NCI-H1417 treated with DMSO at 0.1 percent for 48 hours (cell line): ENCODE measurements at places on chromosomes 13 and 19.

DNA sequence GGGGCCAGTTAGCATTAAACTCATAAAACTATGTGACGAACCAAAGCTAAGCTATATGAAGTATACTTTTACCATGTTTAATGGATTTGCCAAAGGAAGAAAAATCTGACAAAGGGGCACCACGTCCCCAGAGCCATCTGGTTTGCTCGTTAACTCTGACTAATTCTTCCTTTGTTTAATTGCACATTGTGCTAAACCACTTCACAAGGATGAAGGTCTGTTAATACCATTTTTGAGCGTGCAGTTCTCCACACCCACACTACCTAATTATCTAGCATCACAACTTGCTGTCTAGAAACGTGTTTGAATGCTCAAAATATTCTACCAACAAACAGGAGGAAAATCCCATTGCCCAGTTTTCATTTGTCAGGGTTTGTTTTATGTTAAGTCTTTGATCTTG is 74.8 kb downstream of the COL4A1 start:
- DNase-seq = no peak

GRCh38 chr13:97881556-97881955 is 71.9 kb upstream of the IPO5 start:
- DNase-seq = no peak

- DNase-seq = no peak
These were observed 195.6 kb upstream of the DACH1 start for GRCh38 chr13:72062566-72062965.

GRCh38 chr13:77218274-77218673 is 108.6 kb downstream of the MYCBP2 start:
- no peak for DNase-seq

GRCh38 chr19:45395821-45396617 is 8.8 kb downstream of the PPP1R13L start:
- DNase-seq = no peak

DNA sequence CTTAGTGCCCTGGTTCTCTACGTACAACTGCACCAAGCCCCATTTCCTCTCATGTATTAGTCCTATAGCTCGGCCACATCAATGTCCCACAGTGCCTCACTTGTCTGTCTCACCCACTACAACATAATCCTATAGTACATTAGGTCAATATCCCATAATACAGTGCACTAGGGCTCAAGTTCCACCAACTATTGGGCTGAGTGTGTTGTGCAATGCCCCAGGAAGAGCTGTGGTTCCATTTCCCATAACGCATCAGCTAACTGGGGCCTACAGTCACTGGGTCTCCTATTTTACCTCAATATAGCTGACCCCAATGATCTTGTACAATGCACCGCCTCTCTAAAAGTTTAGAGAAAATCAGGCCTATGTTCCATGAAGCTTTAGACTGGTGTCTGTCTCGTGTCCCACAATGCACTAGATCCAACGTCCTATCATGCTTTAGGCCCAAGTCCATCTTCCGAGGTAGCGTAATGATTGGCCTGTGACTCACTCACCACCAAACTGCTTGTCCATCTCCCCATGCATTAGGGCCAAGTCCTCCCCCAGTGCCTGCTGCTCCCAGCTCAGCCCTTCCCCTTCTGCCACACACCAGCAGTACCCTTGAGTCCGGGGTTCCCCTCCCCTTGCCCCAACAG is 21.8 kb downstream of the TSKS start:
- no peak for DNase-seq

GRCh38 chr19:3575260-3575741 is 2.6 kb downstream of the HMG20B start:
- DNase-seq = no peak

DNA sequence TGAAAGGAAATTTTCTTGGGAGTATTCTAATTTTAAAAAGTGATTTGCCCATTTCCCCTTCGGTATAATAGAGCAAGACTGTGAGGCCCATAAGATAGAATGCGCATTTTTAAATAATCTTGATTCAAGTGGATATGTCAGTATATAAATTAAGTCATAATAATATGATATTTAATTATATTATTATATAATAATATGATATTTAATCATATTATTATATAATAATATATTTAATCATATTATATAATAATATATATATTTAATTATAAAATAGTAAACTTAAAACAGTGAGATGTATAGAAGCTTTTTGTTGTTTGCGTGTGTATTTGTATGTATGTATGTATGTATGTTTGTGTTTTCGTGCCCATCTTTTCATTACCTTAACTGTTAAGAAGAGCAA is 682.5 kb downstream of the PCDH9 start:
- DNase-seq = no peak

DNA sequence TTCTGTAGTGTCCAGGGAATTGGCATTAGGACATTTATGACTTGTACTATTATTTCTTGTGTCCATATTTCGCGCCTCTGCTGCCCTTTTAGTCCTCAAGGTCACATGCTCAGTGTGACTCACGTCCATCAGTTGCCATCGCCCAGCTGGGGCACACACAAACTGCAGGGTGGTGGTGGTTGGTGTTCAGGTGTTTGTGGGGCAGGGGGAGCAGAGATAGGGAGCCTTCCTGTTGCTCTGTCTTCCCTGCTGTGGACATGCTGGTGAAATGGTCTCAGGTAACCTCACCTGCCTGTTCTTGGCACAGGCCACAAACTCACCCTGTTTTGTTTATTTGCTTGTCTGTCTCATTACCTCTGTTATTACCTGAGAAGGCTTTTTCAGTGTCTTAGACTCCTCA is 22.4 kb downstream of the PRR12 start:
- DNase-seq = no peak

GRCh38 chr19:3184847-3185460 is 776 bp upstream of the NCLN start:
- no peak for DNase-seq

DNA sequence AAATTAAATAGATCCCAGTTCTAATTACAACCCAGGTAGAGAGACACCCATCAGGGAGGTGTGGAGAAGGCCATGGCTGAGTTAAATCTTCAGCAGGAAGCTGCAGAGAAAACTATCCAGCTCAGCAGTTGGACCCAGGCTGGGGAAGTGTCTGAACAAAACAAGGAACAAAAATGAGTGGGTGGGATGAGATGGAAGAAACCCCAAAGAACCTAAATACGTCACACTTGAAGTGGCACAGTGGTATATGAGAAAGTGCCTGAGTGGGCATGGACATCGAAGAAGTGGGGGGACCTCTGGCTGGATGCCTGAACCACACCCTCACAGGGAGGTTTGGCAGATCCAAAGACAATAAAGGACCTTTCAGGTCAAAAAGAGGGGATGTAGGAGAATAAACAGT is 3.5 kb upstream of the EPHX3 start:
- no peak for DNase-seq
